ENCODE measurements at places on chromosomes 2 and 18.

- DNase-seq: no peak
Observed at GRCh38 chr18:23629444-23629946, 33.2 kb downstream of the ANKRD29 start.

- DNase-seq: no peak
Observed at GRCh38 chr2:118053681-118054080, 34.6 kb upstream of the INSIG2 start.

DNA sequence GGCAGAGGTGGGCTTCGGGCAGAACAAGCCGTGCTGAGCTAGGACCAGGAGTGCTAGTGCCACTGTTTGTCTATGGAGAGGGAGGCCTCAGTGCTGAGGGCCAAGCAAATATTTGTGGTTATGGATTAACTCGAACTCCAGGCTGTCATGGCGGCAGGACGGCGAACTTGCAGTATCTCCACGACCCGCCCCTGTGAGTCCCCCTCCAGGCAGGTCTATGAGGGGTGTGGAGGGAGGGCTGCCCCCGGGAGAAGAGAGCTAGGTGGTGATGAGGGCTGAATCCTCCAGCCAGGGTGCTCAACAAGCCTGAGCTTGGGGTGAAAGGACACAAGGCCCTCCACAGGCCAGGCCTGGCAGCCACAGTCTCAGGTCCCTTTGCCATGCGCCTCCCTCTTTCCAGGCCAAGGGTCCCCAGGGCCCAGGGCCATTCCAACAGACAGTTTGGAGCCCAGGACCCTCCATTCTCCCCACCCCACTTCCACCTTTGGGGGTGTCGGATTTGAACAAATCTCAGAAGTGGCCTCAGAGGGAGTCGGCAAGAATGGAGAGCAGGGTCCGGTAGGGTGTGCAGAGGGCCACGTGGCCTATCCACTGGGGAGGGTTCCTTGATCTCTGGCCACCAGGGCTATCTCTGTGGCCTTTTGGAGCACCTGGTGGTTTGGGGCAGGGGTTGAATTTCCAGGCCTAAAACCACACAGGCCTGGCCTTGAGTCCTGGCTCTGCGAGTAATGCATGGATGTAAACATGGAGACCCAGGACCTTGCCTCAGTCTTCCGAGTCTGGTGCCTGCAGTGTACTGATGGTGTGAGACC, at the start of gene PROC:
Gene PROC (plus strand): TSS at position 128 of the 812 bp plus-strand sequence. CDS start 1,516 bp downstream, outside the sequence.
- DNase-seq: no peak

DNA sequence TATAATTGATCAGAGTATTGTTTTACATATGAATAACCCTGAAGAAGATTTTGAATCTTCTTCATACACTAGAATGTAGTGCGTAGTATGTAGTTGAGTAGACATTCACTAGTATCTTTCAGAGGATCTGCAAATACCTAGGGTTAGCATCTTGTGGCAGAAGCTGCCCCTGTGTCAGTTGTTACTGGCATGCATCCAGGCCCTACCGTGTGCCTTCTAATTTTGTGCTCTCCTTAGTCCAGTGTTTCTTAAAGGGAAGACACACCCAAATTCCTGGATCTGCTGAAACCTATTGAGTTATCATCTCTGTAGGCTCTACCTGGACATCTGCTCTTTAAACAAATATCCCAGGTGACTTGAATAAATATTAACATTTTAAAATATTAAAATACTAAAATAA, 99.7 kb upstream of the SERTAD2 start:
- no peak for DNase-seq

GRCh38 chr2:174546519-174547506, 50.8 kb downstream of the WIPF1 start:
- DNase-seq: no peak

GRCh38 chr2:142033393-142033792, 97.4 kb downstream of the LRP1B start:
- DNase-seq: no peak

DNA sequence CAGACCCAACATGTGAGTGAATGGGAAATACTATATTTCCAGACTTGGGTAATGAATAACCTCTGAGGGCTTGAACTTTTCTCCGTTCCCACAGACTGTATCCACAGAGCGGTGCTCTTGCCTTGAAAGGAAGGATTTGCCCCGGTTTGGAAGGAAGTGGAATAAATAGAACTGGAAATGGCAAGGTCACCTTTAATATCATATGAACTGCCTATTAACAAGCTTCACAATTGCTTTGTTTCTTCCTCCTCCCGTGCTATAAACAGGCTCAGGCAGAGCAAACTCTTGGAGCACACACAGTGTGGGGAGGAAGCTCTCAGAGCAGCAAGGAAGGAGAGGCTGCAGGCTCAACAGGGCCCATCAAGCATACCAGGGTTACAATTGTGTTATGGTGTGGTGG, 28.5 kb upstream of the DARS1 start:
- no peak for DNase-seq

GRCh38 chr2:215455958-215456357, 20.1 kb upstream of the FN1 start:
- no peak for DNase-seq

DNA sequence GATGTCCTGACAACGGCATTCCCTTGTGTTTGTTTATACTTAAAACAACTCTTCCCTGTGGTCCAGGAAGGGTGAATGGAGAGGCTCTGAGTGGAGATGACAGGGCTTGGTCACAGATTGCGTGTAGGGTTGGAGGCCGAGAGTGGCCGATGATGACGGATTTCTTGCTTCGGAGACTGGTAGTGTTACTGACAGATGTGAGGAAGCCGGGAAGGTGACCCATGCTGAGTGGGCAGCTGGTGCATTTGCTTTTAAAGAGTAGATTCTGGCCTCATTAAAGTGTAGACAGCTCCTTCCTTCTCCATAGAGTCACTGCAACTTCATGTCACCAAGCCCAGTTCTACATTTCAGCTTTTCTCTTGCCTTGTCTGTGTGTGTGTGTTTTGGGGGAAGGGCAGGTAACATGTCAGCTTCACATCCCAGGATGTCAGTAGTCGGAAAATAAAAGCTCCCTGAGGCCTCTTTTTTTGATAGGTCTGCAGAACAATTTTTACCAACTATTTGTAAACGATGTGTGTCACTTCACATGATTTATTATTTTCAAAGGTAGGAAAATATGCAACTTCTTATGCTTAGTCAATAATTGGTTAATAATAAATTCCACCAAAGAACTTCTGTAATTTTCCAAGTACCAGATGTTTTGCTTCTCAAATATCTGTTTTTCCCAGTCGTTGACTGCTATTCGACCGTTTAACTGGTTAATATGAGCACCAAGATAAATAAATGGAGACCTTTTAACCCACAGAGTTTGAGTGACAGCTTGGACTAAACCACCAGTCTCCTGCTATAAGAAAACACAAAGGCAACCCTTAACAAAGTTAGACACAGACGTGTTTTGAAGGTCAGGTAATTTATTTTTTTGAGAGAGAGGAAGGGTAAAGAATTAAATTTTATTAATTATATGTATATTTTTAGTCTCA, 436.9 kb downstream of the SLC4A3 start:
- DNase-seq: no peak

GRCh38 chr2:19357402-19358241, 801 bp downstream of the OSR1 start:
- DNase-seq: no peak

DNA sequence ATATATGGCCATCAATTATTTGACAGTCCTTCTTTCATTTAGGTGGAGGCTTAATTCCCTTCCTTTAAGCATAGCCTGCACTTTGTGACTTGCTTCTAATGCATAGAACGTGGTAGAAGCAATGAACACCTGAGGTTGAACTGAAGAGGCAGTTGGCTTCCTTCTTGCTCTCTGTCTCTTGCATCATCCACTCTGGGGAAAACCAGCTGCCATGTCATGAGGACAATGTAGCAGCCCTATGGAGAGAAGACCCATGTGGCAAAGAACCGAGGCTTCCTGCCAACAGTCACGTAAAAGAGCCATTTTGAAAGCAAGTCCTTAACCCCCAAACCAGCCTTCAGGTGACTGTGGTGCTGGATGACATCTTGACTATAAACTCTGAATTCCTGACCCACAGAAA, 46.8 kb downstream of the ATOH8 start:
- no peak for DNase-seq

DNA sequence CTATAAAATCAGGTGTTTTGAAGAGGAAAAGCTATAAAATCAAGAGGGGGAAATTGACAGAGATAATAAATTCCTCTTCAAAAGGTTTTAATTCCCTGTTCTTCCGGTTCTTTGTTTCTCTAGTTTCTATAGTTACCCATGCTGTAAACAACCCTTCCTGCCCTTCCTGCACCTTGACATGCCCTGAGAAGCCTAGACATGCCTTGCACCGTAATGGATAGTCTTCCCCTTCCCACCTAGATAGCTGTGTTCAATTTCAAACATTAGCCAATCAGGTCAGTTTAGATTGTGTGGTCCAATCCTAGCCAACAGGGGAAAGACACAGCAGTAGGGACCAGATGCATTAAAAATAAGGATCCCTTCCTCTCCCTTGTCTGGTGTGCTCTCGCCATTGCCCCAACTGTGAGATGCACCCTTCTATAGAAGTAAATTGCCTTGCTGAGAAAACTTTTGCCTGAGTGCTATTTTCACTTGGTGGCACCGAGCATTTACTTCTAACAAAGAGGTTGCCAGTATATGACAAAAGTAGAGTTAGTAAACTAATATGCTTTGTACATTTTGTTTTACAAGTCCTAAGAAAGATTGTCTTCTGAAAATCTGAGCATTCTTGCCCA, 27.1 kb downstream of the SULT1C4 start:
- DNase-seq: no peak

DNA sequence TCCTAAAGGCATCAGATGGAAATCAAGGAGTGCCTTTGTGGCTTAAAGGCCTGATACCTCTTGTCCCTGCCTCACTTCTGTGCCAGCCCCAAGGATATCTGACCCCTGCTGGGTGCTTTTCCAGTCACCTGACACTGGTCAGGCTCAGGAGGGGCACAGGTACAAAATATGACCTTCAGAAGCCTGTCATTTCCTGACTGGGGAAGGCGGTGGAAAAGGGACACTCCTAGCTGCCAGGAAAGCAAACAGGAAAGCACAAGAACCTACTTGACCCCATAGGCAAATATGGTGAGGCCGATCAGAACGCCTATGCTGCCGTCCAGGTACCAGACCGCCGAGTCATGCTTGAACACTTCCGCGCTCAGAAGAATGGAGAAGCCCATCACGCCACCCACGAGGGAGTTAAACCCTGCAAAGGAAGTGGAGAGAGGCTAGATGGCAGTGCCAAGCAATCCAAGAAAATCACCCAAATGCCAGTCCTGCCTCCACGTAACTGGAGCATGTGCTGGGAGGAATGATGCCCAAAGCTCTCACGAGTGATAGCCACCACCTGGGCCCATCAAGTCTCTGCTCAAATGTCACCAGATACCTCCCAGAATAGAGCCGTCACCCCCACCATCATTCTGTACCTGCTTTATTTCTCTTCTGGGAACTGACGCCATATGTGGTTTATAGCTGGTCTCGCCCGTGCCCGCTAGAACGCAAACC, 204.0 kb downstream of the MGAT5 start:
- DNase-seq: no peak

GRCh38 chr2:45585267-45585861, 25.7 kb downstream of the SRBD1 start:
- no peak for DNase-seq

DNA sequence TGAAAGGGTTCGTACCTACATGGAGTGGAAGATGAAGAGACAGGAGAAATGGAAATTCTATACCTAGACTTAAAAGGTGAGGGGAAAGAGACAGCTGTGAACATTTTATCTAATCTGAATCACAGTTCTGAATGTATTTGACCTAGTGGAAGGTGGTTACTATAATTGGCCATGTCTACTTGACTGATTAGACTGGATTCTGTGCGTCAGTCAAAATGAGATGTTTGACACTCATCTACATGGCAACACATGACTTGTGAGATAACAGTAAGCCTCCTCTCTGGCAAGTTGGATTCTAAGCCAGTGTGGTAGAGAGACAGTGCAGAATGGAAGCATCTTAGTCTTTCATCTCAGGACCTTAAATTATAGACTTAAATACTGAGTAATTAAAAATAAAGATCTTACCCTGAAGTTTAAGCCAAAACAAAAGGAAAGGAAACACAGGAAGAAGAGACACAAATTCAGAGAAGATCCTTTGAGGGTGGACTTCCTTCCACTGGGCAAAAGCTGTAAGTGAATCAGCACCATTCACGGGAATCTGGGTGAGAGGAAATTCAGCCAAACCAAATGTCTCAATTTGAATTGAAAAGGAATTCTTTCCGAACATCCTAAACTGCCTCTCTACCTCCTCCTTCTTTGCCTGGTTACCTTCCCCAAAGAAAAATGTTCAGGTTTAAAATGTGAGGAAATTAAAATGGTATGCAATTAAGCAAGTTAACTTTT, 121.6 kb downstream of the EHBP1 start:
- no peak for DNase-seq

- no peak for DNase-seq
Observed at GRCh38 chr2:2689306-2689705, 358.2 kb upstream of the MYT1L start.
